ENCODE measurements at places on chromosomes 2 and 18. TPM values are rescaled to one million over a fixed set of nuclear protein-coding genes. Genes with fewer than 3 reads are reported as not detected.

The COBLL1 gene
- total RNA-seq, result 82.8 TPM

The MC2R gene
- not detected for total RNA-seq

The SFT2D3 gene
- total RNA-seq, result 14.8 TPM

The LDLRAD4 gene
- total RNA-seq, result 107 TPM

The CHST9 gene
- total RNA-seq, result 19.3 TPM

The MTCL1 gene
- 73.1 TPM for total RNA-seq

The INPP1 gene
- 13.0 TPM for total RNA-seq

The HRH4 gene
- total RNA-seq, result not detected

The CGREF1 gene
- total RNA-seq, result 4.9 TPM

The PLGLB2 gene
- not detected for total RNA-seq

The VWA3B gene
- 4.0 TPM for total RNA-seq

The SLC11A1 gene
- 10.8 TPM for total RNA-seq

The RGPD3 gene
- 0.09 TPM for total RNA-seq

The MYL1 gene
- total RNA-seq, result 21.9 TPM

The CD28 gene
- 0.51 TPM for total RNA-seq

The SERPINB11 gene
- total RNA-seq, result 37.8 TPM

The TUBA4B gene
- total RNA-seq, result not detected

The C2orf81 gene
- total RNA-seq, result 6.8 TPM

The LRRC30 gene
- total RNA-seq, result not detected

The SERPINB4 gene
- total RNA-seq, result 0.51 TPM

The KCNG2 gene
- 3.7 TPM for total RNA-seq

The ST8SIA5 gene
- total RNA-seq, result 0.62 TPM

The DBI gene
- 145 TPM for total RNA-seq

Measured in prostate gland (tissue), 2 donors.